ENCODE measurements at places on chromosomes 6 and 20.
A peak's percentile ranks its signal among the peaks of the same experiment; 100 is the strongest.

DNA sequence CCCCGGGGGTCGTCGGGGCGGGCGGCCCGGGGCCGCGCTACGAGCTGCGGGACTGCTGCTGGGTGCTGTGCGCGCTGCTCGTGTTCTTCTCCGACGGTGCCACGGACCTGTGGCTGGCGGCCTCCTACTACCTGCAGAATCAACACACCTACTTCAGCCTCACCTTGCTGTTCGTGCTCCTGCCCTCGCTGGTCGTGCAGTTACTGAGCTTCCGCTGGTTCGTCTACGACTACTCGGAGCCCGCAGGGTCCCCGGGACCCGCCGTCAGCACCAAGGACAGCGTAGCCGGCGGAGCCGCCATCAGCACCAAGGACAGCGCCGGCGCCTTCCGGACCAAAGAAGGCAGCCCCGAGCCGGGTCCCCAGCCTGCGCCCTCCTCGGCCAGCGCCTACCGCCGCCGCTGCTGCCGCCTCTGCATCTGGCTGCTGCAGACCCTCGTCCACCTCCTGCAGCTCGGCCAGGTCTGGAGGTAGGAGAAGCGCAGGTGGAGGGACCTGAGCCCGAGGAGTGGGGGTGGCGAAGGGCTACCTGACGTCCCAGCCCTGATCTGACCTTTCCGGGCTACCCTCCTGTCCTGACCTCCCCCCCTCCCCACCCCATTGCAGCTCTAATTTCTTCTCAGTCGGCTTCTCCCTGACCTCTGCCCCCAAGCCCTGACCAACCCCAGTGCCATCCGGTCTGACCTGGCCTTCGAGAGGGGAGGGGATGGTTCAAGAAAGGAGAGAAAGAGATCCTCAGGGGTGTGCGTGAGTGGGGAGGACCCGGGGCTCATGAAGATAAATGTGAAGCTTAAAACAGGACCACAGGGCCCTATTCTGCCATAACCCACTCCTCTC is 558 bp downstream of the XKR7 start:
- DNase-seq: peak; percentile 86

DNA sequence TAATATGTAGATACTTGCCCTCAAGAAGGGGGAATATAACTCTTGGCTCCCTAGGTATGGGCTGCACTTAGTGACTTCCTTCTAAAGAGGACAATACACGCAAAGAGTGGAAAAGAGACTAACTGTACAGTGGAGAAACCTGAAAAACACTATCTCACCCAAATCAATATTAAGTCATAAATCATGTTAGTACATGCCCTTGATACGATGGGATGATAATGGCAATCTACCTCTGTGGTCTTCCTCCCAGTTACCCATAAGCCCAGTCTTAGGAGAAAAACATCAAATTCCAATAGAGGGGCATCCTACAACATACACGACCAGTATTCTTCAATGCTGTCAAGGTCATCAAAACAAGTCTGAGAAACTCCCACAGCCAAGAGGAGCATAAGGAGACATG is 1.3 kb downstream of the TRIM26 start:
- no peak for DNase-seq

- no peak for DNase-seq
Measured at GRCh38 chr20:45361793-45362192, 1.2 kb upstream of the SYS1 start.

DNA sequence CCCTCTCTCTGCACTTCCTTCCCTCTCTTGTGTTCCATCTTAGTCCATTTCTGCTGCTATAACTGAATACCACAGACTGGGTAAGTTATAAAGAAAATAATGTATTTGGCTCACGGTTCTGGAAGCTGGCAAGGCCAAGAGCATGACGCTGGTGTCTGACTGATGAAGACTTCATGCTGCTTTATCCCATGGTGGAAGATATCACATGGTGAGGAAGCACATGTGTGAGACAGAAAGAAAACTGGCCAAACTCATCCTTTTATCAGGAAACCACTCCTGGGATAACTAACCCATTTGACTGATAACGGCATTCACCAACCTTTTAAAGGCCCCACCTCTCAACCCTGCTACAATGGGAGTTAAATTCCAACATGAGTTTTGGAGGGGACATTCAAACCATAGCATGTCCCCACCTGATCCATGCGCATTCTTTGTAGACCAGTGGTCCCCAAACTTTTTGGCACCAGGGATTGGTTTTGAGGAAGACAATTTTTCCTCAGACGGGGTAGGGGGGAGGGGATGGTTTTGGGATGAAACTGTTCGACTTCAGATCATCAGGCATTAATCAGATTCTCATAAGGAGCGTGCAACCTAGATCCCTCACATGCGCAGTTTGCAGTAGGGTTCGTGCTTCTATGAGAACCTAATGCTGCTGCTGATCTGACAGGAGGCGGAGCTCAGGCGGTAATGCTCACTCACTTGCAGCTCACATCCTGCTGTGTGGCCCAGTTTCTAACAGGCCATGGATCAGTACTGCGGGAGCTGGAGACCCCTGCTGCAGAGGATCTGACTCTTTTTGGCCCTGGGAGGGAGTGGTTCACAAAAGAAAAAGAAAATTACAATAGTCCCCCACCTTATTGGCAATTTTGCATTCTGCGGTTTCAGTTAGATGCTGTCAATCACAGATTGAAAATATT is 71.7 kb upstream of the RNF24 start:
- no peak for DNase-seq

- no peak for DNase-seq
Measured at GRCh38 chr6:56961151-56961550, 6.2 kb downstream of the BEND6 start.

DNA sequence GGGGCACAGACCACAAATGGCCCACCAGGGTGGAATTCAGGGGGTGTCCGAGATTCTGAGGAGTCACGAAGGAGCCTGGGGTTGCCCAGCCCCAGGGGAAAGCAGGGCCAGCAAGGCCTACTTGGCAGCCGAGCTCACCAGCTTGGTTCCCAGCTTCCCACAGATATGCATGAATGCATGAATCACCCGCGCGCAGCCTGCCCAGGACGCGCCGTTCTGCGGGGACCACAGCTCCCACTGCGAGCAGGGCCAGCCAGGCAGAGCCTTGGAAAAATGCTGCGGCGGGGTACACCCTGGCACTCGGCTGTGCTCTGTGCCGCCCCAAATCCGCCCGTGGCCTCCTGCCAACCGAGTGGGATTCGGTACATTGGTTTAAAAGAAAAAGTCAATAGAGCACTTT is 211.0 kb downstream of the NFATC2 start:
- no peak for DNase-seq

DNA sequence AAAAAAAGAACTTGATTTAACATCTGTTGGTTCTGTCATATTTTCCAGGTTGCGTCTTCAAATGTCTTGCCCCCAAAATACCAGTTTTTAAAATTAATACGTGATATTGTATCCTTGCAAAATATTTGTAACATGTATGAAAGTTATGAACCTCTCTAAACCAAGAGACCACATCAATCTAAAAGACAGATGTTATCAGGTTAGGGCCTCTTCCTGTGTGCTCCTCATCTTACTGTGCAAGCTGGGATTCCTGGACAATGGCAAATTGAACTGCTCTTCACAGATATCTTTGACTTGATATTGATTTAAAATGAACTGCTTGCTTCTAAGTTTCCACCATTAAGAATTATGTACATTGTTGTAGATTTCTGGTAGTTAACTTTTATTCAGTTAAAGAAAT is 9.6 kb downstream of the TMEM239 start:
- DNase-seq: no peak

GRCh38 chr6:149476789-149477455 is 7.9 kb downstream of the ZC3H12D start:
- DNase-seq: no peak

DNA sequence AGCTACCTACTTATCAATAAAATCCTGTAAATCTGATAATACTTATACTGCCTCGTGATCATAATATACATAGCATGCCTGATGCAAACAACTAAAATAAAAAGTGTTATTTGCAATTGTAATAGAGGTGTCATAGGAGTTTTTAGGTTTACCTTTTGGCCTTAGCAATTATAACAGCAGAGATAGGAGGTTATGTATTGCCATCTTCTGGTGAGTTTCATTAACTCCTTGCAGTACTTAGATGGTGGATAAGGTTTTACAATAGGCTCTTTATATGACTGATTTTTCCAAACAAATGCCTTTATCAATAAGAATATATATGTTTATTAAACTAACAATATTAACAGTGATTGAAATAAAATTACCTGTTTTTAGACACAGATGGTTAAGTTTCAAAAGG is 27.8 kb upstream of the MYCT1 start:
- no peak for DNase-seq

DNA sequence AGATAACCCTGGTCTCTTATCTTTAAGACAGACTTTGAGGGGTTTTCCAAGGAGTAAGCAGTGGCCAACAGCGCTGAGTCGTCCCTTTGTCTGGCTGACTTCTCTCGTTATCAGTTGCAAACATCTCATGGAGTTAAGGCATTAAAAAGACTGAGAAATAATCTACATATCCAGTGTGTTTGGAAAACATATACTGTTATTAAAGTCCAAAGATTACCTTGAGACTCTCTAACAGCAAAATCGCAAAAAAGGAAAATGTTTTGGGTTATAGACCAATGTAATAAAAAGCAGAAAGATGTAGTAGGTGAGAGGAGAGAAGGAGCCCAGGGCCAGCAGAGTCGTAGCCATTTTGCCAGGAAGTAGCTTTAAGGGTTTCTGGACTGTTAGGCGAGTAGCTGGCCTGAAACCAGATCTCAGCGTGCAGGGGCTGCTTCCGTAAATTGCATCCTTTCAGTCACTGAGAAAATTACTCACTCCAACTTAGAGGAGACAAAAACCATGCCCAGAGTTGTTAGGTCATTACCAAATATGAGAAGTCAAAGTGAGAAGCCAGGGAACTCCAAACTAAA is 24.6 kb downstream of the MYLK4 start:
- DNase-seq: no peak

DNA sequence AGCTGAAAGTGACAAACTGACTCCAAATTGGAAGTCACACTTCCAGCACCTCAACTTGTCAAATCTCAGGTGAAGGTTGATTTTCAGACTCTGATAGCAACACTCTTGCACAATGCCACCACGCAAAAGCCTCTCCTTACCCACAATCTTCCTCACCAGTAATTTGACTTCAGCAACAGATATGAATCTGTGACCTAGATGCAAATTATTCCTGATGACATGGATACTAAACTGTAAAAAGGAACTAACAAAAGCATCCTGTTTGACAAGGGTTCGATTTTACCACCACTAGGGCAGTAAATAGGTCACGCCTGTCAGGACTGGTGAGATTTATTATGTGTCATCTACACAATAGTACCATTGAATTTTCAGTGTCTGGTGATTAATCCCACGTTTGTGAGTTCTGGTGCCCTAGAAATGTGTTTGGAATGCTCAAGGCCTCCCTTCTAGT is 134.4 kb upstream of the COL21A1 start:
- DNase-seq: no peak

DNA sequence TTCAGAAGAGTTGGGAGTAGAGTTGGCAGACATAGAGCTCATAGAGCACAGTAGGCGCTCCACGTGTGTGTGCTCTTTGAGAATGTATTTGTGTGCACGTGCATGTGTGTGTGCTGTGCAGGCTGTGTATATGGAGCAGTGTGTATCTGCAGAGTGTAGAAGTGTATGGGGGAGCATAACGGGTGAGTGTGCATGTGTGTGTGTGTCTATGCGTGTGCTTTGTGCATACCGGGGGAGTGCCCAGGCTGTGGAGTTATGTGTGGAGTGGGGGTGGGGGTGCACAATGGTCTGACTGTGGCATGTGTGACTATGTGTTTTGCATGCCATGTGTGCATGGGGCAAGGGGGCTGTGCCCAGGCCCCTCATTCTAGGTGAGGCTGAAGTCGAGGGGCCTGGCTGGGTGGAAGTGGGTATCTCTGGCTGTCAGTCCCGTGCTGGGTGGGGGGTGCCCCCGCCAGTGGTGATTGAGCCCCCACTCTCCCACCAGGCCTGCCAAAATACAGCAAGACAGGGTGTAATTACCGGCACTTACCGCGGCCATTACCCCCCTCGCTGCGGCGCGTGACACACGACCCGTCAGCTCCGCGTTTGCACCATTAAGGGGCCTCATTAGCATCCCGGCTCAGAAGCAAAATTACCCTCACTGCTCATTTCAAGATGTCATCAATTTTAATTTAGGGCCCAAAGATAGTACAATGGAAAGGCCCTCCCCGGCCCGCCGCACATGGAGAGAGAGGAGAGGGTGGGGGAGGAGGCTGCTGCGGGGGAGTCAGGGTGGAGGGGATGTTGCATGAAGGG is 39.1 kb downstream of the MDFI start:
- no peak for DNase-seq

DNA sequence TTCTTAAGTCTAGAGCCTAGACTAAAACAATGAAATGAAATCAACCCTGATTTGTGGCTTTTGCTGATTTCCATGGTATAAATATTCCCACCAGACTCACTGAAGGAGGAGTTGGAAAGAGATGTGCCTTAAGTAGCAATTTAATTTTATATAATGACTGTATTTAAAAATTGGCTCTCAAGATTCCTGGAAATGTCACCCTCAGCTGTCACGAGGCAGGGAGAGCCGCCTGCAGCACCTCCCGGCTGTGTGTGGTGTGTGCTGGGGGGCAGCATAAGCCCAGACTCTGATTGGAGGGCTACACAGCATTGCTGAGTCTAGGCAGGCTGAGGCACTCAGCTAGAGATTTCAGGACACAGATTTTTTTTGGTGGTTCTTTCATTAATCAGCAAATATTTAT is 40.6 kb upstream of the TMEM181 start:
- DNase-seq: no peak

DNA sequence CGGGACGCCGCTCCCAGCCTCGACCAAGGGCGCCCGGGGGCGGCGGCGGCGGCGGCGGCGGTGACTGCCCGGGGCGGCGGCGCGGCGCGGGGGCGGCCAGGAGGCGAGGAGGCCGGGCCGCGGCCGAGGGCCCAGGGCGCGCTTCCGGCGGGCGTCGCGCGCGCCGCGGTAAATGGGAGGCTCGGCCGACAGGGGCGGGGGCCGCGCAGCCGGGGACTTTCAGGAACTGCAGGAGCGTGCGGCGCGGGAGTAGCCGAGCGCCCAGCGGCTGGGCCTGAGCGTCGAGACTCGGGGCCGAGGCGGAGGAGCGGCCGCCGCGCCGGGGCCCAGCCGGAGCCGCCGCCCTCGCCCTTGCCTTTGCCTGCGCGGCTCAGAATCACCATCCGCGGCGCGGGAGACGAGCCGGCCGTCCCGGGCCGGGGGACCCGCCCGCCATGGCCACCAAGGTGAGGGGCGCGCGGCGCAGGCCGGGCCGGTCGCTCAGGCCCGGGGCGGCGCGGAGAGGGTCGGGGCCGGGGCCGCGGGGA is at the start of gene SNX9:
Gene SNX9 (plus strand): TSS at position 246 of the 527 bp plus-strand sequence. CDS start 189 bp downstream, at position 435.
- DNase-seq: peak; percentile 75

GRCh38 chr20:58575776-58576602 is 60.8 kb upstream of the APCDD1L start:
- DNase-seq: no peak

- DNase-seq: no peak
Measured at GRCh38 chr6:116431964-116432595, 29.1 kb upstream of the CALHM6 start.

- DNase-seq: no peak
Measured at GRCh38 chr6:26318459-26319404, 46.3 kb upstream of the BTN3A2 start.

Measured in activated CD4-positive, CD25-positive, alpha-beta regulatory T cell treated with anti-CD3 and anti-CD28 coated beads, Interleukin-2, amount 50 U/mL, for 72 hours (primary cell).